ENCODE measurements at places on chromosomes 2 and 18.
A peak's percentile ranks its signal among the peaks of the same experiment; 100 is the strongest.

DNA sequence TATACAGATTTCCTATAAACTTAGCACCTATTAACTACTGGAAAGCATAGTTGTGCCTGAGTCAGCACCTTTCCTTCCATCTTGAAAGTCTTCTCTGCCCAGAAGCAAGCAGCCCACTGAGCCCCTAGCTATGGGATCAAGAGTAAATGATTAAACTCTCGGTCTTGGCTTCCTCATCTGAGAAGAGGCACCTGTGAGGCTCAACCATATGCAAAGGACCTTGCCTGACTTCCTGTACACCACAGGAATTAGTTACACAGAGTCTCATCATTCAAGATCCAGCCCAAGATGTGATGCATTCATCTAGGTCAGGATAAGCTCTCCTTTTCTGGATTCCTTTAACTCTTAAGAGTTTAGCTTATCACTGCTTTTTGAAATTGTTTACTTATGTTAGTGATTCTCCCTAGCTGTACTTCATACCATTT, 96.0 kb downstream of the CDH2 start:
- no peak for DNase-seq

DNA sequence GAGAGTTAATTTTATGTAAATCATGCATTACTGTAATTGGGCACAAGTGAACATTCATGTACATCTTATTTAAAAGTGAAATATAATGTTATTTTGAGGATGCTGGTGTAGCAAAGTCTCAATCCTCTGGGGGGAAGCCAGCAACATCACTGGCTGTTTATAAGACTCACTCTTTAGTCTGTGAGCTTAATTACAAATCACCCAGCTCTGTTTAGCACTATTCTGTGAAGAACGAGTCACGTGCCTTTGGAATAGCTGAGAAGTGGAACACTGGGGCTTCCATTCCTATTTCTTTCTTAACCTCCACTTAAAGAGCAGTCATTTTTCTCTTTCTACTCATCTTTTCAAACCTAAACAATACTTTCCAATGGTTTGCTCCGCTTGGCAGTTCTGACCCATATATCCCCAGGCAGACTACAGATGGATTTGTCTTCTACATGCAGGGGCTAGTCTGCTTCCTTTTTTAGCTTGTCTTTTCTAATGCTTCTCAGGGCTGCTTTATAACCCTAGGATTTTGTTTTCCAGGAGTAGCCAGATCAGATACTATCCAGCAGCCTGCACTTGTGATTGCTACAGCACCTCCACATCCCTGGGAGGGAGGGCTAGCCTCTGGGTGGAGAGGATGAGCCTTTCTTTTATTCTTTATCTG, 95.3 kb upstream of the CAVIN2 start:
- no peak for DNase-seq

DNA sequence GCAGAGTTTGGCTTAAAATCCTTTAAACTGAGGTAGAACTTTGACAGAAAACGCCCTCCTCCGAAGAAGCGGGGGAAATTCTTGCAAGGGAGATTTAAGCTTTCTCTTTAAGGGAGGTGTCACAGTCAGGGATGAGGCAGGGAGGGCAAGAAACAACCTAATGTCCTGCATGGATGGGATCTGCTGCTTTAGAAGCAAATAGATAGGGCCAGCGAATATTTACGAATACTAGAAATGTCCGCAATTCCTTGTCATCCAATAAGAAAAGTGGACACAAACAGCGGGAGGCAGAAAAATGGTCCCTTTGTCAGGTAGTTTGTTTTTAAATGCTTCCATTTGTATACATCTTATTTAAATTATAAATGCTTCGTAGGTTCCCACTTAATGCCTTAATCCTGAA, 12.0 kb downstream of the MEIS1 start:
- DNase-seq: no peak

GRCh38 chr2:233111427-233111826, 51.3 kb downstream of the INPP5D start:
- peak; percentile 47 for DNase-seq

DNA sequence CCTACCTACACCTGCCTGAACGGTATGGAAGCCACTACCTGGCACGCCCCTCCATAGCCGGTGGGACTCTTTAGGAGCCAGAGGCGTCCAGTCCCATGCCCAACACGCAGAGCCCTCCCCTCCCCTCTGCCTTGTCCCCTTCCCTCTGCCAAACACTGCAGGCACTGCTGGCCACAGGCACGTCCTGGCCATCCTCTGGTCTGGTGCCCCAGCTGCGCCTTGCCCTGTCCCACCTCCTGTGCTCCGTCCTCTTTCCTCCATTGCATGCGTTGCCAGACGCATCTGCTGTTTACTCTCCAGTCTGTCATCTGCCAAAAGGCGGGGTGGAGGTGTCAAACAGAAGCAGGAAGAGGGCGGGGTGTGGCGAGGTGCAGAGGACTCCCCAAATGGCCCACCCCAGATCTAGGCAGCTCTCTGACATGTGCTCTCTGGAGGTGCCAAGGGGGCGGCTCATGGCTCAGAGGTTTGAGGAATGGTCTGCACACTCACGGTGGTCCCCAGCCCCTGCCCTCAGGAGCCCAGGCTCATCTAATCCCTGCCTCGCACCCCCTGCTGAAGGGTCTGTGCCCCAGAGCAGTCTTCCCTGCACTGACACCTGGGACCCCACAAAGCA, 45.1 kb downstream of the HS6ST1 start:
- DNase-seq: peak; percentile 42
